H54 (cell line): ENCODE measurements at places on chromosomes 4 and X.

DNA sequence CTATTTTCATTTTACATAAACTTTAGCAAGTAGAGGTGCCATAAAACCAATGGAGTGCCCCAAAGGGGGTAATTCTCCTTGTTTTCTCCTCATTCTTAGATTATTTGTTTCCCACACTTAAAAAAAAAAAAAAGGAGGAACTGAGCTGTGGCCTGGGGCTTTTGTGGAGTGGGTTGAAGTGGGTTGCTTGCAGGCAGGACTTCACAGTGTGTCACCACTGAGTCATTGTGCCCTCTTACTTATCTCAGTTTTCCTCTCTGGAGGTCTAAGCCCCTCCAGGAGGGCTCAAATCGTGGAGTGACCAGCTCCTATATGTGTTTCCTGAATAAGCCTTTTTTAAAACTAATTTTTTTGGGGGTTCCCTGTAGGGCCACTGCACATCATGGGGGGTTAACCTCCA, 69.0 kb downstream of the SLC16A2 start:
- no peak for DNase-seq

GRCh38 chrX:153970357-153971123, 1.1 kb downstream of the HCFC1 start:
- no peak for DNase-seq

DNA sequence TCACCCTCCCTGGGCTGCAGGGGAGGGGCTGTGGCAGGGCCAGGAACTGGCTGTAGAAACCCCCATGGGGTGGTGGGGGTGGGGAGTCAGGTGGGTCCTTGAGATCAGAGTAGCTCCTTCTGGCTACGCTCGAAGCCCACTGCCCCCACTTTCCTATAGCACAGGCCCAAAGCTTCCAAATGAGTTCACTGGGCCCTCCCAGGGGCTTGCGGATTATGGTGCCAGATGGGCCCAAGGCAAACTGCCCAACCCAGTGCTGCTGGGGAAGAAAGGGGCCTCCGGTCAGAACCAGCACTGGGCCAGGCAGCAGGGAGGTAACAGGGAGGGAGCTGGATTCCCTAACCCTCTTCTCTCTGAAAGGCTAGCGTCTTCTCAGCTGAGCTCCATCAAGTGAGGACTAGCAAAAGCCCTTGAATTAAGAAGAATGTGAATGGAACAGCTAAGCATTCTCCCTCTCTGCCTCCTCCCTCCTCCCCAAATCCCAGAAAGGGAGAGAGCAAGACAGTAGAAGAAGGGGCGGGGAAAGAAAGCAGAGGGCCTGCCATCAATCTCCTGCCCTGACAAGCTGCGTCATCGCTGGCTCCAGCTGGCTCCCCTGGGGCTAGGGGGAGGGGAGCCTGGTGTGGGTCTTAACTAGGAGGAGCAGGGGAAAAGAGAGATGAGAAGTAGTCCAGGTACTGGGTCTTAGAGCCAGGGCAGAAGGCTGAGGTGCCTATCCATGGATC, 34.7 kb downstream of the FRMPD3 start:
- no peak for DNase-seq

DNA sequence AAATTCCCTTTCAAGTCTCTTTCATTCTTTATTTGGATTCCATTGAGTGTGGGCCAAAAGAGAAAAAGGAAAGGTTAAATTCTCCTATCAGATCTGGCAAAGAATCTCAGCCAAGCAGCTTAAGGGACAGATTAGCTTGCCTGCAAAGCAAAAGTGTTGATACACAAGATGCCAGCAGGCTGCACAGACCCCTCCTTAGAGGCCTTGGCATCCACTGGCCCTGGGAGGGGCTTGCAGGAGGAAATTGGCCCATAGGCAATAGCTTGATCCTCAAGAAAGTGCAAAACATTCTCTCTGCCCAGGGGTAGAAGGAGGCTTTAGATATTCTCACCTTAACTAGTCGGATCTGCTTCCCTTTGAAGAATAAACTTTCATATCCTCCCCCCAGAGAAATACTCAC, 300.4 kb upstream of the CPEB2 start:
- DNase-seq, result no peak

- no peak for DNase-seq
These were observed 114.7 kb upstream of the WDFY3 start for GRCh38 chr4:85081196-85081595.

GRCh38 chr4:112153211-112153791, 8.0 kb downstream of the FAM241A start:
- no peak for DNase-seq

GRCh38 chr4:17817027-17817426, 6.2 kb downstream of the NCAPG start:
- no peak for DNase-seq

- DNase-seq, result no peak
These were observed 122.7 kb downstream of the PPP3CA start for GRCh38 chr4:101224358-101225218.

GRCh38 chr4:169033660-169034059, 23.6 kb upstream of the CBR4 start:
- no peak for DNase-seq

GRCh38 chrX:155009994-155010472, 12.5 kb downstream of the F8 start:
- no peak for DNase-seq

- no peak for DNase-seq
These were observed 69.7 kb downstream of the SPIN4 start for GRCh38 chrX:63281465-63281864.

DNA sequence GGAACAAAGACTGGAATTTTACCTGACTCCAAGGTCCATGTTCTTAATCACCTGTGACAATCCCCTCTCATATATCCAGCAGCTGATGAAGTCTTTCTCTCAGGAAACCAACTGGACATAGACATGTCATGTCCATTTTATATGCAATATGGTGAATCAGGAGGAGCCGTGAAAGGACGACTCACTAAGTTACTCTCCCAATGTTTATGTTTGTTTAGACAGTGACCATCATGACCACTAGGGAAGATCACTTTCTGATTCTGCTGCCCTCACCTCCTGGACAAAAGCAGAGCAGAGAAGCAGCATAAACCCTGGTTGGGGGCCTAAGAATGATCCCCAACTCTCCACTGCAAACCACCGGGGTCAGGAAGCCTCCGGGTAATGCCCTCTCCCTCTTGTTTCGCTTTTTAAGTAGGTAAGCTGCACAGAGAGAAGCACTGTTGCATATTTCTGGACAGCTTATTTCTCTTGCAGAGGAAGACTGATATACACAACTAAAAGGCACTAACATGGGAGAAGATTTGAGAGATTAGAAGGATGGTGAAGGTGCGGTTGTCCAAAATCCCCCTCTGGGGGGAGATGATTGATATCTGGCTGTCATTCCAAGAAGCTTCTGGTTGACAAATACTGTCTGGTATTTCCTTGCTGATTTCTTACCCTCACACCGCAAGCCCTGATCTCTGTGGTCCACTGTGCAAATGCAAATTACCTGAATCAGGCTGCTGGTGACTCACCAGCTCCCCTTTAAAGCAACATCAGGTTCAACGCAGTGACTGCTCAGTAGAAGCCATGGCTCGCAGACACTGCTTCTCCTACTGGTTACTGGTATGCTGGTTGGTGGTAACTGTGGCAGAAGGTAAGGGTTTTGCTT, at the start of gene ODAPH:
Gene ODAPH, plus strand, starts transcription at position 773 of the 871 bp plus-strand sequence. Its CDS starts 17 bp downstream, at position 790.
- peak; percentile 19 for DNase-seq

DNA sequence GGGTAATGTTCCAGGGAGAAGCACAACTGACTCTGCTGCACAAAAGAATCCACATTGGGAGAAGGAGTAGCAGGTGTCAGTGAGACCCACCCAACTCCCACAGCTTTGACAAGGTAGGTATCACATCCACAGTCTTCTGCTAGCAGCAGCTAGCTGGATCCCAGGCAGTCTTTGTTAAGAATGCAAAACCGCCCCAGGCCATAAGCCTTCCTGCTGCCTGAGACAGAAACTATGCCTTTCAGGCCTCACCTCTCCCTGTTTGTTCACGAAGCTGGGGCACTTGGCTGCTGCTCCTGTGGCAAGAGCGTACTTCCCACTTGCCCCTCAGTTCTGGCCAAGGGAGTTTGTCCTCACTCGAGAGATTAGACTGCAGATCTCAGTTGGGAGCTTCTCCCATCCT, 21.4 kb downstream of the RRAGB start:
- DNase-seq, result no peak

DNA sequence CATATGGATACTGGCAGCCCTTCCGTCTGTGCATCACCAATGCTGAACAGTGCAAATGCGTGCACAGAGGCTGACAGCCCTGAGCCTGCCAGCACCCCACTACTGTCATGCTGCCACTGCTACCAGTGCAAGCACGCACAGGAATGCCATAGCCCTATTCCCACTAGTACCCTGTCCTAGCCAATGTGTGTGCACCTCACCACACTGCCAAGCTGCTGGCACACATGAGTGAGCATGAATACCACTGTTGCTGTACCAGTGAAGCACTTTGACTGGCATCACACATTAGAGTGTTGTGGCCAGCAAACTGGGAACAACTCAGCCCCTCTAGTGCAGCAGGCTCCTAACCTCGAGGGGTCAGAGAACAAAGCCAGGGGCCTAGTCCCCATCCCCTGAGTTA, 102.9 kb upstream of the PCDH10 start:
- DNase-seq, result no peak

DNA sequence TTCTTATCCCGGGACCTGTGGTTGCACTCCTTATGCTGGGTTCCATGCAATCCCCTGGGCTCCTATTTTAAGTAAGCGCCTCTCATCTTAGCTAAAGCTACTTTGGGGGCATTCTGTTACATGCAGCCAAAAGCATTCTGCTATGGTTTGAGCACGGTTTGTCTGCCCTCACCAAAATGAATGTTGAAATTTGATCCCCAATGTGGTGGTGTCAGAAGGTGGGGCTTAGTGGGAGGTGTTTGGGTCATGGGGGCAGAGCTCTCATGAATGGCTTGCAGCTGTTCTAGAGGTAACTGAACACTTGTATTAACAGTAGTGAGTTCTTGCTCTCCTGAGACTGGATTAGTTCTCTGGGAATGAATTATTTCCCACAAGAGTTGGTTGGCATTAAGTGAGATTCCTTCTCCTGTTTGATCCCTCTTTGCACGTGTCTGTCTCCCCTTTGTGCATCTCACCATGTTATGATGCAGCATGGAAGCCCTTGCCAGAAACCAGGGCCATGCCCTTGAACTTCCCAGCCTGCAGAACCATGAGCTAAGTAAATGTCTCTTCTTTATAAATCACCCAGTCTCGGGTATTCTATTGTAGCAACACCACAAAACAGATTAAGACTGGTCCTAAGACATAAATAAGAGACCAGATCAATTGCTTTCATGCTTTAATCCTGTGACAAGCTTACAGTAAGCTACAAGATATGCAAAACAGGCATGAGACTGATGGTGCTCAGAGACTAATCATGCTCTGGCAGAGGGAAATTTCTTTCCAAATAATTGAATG, 141.8 kb downstream of the TSPAN5 start:
- DNase-seq, result no peak

DNA sequence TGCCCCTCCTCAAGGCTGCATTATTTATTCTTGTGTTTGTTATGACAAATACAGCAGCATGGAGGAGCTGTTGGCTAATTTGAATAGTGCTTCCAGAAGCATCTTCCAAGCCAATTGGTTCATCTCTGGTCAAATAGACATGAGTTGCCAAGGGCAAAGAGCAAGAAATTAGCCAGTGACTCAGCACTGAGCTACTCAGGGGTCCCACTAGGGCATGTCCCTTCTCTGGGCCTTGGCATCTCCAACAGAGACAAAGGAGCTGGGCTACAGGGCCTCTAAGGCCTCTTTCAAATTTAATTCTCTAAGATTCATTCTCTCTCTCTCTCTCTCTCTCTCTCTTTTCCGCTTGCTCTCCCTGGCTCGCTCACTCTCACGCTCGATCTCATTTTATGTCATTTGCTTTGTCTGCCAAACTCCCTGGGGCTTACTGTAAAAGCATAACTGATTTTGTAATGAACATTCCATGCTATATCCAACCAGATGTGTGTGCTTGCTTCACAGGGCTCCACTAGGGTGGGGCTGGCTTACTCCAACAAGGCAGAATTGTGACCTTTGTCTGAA, 86.7 kb upstream of the MAGEA4 start:
- no peak for DNase-seq

- DNase-seq, result no peak
These were observed 44.9 kb upstream of the BEND4 start for GRCh38 chr4:42197341-42197740.

GRCh38 chrX:85988353-85988752, 59.0 kb downstream of the CHM start:
- no peak for DNase-seq

GRCh38 chrX:136209016-136209738, 42.0 kb downstream of the MAP7D3 start:
- no peak for DNase-seq

DNA sequence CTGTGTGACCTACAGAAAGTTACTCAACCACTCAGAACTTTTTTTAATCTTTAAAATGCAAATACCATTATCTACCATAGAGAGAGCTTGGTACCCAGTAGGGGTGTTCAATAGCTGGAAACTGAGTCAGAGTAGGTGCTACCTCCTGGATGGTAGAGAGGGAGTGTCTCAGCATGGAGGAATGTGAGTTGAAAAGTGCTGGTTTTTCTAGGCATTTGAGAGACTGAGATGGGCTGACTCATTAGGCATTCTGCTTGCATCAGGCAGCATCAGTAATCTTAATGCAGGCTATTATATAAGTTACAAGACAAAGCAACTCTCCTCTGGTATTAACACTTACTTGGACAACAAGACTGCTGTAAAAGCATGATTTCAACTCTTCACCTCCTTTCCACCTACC, 70.9 kb upstream of the ARHGEF9 start:
- no peak for DNase-seq

DNA sequence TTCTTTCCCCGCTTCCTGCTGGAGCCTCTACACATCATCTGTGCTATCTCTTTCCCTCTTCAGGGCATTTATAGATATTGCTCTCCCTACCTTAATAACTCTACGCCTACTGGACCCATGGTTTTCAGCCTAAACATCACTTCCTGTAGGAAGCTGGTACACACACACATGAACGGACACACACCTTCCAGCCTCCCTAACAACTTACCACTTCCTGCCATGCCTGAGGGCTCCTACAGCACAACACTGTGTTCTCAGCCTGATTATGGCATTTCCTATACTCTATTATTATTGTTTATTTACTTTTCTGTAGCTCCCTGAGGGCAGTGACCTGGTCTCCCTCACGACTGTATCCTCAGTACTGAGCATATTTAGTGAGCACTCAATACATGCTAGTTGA, 163.6 kb upstream of the MAP3K15 start:
- DNase-seq, result no peak

DNA sequence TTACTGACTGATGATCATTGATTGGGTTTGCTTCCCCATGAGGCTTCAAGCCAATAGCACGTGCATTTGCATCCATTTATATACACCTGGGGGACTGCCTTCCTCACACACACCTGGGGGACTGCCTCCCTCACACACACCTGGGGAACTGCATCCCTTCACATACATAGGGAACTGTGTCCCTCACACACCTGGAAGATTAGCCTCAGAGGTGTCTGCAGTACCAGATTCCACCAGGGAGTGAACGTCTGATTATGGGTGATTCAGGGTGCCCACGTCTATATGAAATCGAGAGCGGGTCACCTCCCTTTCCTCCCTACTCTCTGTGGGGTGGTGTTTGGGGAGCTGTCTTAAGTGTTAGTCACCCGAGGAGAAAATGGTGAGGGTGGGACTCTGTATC, 16.9 kb downstream of the CD99 start:
- no peak for DNase-seq
